ENCODE measurements at places on chromosomes 2 and 18.

- no peak for DNase-seq
These were observed 12.3 kb downstream of the KCTD1 start for GRCh38 chr18:26536032-26536431.

- no peak for DNase-seq
These were observed 152.6 kb upstream of the RND3 start for GRCh38 chr2:150640039-150640438.

GRCh38 chr2:179305125-179305524 lies 40.5 kb upstream of the SESTD1 start:
- no peak for DNase-seq

DNA sequence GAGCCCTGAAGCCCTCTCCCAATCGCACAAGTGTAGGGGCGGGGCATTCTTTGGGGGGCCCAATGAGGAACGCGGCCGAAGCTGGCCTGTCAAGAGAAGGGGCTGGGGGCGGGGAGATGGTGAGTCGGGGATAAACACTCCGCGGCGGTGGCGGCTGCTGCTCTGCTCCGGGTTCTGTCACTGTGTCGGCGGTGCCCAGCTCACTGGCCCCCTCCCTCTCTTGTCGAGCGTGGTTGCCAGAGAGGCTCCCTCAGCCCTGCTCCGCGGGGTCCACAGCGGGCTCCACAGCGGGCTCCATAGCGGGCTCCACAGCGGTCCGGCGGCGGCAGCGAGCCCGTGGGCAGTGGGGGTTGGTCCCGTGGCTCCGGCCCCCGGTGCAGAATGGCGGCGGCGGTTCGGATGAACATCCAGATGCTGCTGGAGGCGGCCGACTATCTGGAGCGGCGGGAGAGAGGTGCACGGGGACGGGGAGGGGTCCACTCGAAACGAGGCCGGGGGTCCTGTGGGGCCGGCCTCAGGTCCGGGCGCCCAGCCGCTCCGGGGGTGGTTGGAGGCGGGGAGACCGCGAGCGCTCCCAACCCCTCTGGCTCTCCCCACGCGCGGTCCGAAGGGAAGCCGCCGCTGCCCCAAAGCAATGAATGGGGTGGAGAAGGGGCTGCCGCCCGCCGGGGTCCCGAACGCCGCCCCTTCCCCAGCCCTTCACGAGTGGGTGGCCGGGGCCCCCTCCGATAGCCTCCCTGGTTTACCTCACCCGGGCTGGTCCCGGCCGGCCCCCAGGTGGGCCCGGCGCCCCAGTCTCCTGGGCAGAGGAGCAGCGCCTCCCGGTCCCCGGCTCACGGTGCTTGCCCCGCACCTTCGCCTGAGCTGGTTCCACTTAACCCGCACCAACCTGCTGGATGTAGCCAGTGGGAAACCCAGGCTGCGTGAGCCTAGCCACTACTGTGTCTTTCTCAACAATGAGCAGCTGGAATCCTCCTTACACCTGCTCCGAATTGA lies at the start of gene MXD1:
TSS of gene MXD1 (plus strand) at position 160 of the 996 bp plus-strand sequence. CDS start at position 382, 222 bp downstream.
- no peak for DNase-seq

DNA sequence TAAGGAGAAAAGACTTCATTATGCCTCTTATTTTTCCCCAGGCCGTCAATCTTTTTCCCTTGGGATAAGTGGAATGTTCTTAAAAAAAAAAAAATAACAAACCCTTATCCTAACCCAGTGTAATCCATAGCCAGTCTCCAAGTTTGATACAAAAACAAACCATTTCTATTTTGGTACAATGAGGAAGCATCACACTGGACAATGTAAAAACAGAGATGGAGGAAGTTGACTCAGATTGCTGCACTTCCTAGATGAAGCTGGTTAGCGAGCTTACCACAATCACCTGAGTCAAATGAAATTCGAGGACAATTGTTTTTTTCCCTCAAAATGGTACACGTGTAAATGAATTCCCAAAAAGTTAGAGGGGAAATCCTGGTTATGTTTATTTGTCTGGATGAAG lies 259.7 kb downstream of the TCF4 start:
- DNase-seq = no peak

DNA sequence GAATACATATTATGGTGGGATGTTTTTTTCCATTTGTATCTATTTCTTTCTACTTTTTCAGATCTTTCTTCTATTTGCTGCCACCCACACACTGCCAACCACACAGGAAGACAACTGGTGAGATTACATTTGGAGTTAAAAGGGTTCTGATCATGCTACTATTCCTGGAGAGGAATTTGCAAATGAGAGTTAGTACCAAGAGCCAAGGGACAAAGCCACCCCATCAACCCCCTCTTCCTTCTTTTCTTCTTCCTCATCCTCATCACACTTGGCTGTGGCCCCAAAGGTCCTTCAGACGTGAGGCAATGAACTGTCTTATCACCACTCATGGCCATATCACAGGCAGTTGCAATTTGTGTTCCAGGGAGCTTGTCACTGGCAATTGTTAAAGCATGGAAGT lies 215.6 kb upstream of the SLC14A2 start:
- DNase-seq = no peak

- no peak for DNase-seq
These were observed 86.9 kb downstream of the LTBP1 start for GRCh38 chr2:33033606-33034081.

- DNase-seq = no peak
These were observed 128.2 kb downstream of the SS18 start for GRCh38 chr18:25962176-25962575.

DNA sequence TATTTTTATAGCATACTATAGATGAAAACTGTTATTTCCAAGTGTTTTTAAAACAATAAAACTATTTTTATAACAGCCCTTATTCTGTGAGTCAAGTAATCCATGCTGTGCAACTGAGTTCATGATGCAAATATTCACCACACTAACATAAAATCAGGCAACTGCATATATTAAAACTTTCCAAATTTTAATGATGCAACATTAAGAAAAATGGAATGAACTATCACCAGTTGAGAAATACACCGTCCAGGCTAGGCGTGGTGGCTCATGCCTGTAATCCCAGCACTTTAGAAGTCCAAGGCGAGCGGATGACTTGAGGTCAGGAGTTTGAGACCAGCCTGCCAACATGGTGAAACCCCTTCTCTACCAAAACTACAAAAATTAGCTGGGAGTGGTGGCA lies 114.5 kb downstream of the CDH2 start:
- DNase-seq = no peak

DNA sequence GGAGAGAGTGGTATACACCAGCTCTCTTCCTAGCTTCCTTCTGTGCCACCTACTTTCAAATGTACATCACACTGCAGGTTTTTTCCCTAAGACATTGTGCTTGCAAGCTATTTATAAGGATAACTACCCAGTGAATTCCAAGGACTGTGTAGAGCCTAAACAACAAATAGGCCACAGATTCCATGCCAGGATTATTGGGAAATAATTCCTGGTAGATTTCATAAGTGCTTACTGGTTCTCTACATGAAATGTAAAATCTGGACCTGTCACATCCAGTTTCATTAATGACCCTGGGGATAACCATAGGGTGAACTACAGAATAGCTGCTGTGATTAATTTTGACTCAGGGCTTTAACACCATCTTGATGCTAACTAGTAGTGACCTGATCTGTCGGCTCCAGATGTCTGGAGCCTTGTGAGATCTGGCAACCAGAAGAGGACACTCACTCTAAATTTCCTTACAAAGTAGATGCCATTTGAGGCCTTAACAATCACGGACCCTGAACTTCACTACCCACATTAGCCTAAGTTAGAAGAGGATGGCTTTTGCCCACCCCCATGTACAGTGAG lies 34.3 kb upstream of the LGALSL start:
- no peak for DNase-seq

GRCh38 chr2:190084704-190085103 lies 22.2 kb upstream of the MSTN start:
- DNase-seq = no peak

- no peak for DNase-seq
These were observed 15.6 kb downstream of the ILKAP start for GRCh38 chr2:238187618-238188548.

DNA sequence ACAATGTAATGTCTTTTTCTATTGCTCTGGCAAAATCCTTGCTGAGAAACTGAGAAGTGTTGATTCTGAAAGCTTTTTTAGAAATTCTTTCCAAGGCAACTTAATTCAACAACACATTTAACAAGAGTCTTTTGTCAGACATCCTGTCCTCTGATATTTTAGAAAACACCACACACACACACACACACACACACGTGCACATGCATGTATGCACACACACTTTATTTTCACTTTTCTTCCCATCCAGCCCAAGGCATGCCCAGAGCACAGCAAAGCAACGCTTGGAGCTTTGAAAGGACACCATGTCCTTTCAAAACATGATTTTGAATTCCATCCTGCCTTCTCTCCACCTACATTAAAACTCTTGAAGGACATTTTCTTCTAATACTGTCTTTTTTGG lies 116.1 kb downstream of the ATL2 start:
- DNase-seq = no peak

GRCh38 chr2:203654826-203655225 lies 51.6 kb upstream of the CD28 start:
- no peak for DNase-seq

DNA sequence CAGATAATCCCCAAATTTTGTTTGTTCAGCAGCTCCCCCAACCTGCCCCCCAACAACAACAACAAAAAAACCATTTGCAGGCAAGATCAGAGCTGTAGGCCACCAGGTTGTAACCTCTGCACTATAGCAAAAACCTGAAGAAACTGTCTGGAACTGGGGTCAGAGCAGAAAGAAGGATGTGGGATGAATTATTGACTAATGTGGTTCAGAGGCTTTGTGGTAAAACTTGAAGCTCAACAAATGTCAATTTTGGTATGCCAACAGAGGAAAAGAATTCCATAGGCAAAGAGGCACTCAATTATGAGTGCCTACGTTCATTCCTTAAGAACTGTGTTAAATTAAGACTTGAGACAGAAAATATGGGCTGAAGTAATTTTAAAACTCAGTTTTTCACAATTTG lies 255.1 kb downstream of the STK39 start:
- no peak for DNase-seq

- no peak for DNase-seq
These were observed 180.2 kb upstream of the RAB6C start for GRCh38 chr2:129799036-129799958.

- DNase-seq = no peak
These were observed 40.8 kb downstream of the RTN4 start for GRCh38 chr2:55009277-55010060.
